ENCODE measurements at places on chromosomes 13 and 19. TPM values are rescaled to one million over a fixed set of nuclear protein-coding genes. Genes with fewer than 3 reads are reported as not detected.

DNA sequence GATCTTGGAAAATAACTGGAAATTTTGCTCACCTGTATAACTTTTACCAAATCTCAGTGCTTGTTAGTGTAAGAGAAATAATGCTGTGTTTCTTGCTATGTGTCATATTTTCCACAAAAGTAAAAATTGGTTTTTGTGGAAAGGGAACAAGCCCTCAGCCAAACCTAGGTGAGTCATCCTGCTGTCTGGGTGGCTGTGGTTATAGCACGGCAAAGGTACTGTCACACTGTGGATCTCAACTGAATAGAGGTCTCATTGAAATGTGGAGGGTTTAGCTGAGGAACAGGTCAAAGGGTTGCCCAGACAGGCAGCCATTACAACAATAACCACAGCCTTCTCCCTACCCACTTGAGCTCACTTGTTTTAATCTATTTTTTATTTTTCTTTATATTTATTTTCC, 338.8 kb upstream of the DACH1 start:
- no peak for DNase-seq

DNA sequence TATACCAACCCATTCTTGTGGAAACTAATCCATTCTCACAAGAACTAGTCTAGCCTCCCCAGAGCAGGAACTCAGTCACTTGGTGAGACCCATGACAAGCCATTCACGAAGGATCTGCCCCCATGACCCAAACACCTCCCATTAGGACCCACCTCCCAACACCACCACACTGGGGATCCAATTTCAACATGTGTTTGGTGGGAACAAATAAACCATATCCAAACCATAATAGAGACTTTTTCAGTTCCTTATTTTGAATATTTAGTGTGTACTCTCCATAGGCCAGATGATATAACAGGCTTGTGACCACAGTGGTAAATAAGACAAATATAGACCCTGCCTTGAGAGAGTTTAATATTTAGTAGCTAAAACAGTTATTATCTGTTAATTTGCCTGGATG, 227.5 kb upstream of the SERP2 start:
- DNase-seq = no peak

DNA sequence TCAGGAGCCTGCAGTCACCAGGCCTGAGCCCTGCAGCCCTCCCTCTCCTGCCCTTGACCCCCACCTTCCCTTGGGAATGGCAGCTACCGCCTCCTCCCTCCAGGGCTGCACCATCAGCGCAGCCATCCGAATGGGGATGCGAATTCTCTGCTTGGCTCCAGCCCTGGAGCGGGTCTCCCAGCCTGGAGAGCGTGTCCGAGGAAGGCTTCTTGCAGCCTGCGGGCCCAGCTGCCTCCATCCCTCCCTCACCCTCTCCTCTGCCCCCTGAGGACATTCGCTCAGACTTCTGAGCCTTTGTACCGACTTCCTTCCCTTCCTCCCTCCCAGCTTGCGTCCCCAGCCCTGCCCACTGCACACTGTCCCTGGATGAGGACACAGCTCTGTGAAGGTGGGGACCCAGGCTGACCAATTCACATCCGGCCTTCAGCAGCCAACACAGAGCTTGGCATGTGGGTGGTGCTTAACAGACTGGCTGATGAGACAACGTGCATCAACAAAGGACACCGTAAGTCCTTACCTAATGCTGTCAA, 6.0 kb upstream of the NKPD1 start:
- no peak for DNase-seq

GRCh38 chr19:31943191-31943661, 402.2 kb upstream of the ZNF507 start:
- DNase-seq = no peak

DNA sequence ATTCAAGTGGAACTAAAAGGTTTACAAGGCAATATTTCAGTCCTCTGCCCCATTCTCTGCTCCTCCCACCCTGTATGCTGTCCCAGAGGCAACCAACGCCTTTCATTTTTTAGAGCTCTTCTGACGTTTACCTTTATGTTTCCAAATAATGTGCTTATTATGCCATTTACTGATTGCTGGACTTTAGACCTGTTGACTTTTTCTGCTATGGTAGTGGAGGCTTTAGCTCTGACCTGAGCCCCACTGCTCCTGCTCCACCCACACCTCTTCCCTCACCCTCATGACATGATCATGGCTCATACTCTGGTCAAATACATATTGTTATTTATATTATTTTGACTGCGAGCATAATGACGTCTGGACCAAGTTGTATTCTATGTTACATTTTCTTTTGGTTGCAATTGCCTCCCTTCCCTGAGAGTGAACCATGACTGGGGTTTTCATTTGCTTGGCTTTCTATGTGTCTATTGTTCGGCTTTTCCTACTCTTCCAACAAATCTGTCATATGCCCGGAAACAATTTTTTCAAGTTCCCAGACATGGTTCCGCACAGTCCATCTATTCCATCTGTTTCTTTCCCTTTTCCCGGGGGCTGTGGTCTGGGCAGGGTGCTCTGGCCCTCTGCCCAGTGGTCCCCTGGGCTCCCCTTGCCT, 31.4 kb upstream of the GJB6 start:
- no peak for DNase-seq

GRCh38 chr19:15651791-15652190, 11.1 kb downstream of the CYP4F3 start:
- DNase-seq = no peak

DNA sequence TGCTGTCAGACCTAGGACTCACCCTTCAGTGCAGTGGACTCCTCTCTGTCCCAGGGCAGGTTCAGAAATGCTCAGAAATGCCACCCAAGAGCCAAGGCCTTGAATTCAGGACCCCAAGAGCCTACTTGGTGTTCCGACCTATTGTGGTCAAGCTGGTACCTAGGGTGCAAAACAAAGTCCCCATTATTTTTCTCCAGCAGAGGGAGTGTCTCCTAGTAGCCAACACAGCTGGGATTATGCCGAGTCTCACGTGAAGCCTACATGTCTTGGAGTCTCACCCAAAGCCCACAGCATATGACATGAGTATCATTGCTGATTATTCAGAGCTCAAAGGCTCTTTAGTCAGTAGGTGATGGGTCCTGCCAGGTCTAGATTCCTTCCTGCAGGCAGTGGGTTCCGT, 671.1 kb upstream of the SPRY2 start:
- DNase-seq = no peak

GRCh38 chr13:51675385-51675784, 91.1 kb downstream of the WDFY2 start:
- DNase-seq = no peak

TMEM59L gene
- total RNA-seq = 3.1 TPM

FFAR2 gene
- total RNA-seq = not detected

CEBPA gene
- total RNA-seq = 39.6 TPM

Data from tibial nerve (tissue), 4 donors.